Stimulated activated CD4-positive, alpha-beta T cell treated with anti-CD3 and anti-CD28 coated beads, TNF-alpha, amount 100 ng/mL, for 24 hours (primary cell): ENCODE measurements at places on chromosomes 7 and 10.

DNA sequence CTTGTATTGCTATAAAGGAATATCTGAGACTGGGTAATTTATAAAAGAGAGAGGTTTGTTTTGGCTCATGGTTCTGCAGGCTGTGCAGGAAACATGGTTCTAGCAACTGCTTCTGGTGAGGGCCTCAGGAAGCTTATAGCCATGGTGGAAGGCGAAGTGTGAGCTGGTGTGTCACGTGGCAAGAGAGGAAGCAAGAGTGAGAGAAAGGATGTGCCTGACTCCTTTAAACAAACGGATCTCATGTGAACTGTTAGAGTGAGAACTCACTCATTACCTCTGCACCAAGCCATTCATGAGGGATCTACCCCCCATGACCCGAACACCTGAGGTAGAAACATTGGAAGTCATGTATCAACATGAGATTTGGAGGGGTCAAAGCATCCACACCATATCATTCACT is 7.7 kb upstream of the ITPRIP start:
- DNase-seq, result no peak

DNA sequence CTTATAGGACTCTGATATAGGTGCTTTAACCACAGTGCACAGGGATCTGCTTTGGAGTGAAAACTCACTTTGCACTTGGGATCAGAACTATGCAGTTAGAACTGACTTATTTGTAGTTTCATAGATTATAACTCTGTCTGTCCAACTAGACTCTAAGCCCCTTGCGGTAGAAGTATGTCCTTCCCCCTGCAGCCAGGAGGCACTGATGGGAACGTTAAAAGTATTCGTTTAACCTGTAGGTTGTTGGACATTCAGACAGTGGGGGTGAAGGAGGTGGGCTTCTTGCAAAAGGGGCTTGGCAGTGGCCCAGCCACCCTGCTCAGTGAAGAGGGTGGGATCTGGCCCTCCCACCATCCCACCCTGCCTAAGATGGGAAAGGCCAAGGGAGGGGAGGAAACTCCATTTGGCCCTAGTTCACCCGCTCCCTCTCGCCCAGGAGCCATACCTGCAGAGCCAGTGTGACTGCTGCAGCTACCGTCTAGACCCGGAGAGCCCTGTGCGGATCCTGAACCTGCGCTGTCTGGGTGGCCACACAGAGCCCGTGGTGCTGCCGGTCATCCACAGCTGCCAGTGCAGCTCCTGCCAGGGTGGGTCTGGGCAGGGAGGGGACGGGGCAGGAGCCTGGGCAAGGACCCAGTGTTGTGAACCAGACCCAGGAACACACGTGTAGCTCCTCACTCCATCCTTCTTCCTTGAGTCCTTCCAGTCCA is 5.7 kb upstream of the ZNF862 start:
- no peak for DNase-seq

DNA sequence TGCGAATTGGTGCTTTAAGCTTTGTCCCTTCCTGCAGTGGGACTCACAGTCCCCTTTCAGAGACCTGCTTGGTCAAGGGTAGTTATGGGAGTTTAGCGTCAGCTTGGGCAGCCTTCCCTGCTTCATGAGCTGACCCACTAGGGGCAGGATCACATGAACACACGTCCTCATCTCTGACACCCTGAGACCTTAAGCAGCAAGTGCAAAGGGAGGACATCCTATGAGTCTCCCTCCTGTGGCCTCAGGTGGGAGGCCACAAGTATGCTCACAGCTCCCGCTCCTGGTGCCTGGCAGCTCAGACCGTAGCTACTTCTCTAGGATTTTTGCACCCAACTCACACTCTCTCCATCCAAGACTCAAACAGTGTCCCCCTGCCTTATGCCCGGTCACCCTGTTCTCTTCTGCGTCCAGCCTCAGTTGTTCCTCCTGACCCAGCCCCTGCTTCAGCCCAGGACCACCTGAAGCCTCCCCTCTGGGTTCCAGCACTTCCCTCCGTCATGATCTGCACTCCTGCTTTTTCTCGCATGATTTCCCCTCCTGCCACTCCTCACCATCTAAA is 136.6 kb upstream of the FAM20C start:
- DNase-seq, result no peak

GRCh38 chr7:140881507-140882228 is 43.1 kb downstream of the BRAF start:
- no peak for DNase-seq

DNA sequence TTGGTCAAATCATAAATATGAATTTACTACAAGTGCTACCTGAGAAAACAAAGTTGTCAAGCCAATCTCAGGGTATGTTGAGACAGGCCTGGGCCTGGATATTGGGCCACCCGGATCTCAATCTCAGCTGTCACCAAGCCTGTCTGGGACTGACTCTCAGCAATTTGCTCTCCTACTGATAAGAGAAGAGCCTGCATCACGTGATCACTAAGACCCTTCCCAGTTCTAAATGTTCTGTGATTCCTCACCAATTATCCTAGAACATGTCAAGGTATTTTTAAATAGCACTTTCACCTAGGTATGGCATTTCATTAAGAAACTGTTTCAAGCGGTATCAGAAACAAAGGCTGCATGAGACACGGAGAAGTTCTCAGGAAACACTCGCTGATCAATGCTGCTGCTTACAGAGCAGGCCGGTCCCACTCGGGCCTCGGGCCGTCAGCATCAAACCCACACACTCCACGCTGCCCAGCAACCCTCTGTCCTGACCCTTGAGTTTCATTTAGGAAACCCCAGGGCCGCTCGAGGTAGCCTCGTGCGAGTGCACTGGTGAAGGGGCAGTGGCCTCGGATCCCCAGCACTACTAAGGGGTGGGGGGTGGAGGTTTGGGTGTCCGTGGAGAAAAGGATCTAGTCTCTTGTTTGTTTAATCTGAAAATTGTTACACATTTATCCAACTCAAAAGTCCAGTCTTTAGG is 4.1 kb downstream of the KLF6 start:
- no peak for DNase-seq

GRCh38 chr10:118369641-118370205 is 27.6 kb upstream of the FAM204A start:
- no peak for DNase-seq

GRCh38 chr7:159019111-159019510 is 125.6 kb downstream of the VIPR2 start:
- DNase-seq, result no peak

- DNase-seq, result no peak
Observed at GRCh38 chr10:130222381-130222780, 86.2 kb downstream of the GLRX3 start.

GRCh38 chr7:151361193-151361959 is 19.8 kb downstream of the NUB1 start:
- no peak for DNase-seq

DNA sequence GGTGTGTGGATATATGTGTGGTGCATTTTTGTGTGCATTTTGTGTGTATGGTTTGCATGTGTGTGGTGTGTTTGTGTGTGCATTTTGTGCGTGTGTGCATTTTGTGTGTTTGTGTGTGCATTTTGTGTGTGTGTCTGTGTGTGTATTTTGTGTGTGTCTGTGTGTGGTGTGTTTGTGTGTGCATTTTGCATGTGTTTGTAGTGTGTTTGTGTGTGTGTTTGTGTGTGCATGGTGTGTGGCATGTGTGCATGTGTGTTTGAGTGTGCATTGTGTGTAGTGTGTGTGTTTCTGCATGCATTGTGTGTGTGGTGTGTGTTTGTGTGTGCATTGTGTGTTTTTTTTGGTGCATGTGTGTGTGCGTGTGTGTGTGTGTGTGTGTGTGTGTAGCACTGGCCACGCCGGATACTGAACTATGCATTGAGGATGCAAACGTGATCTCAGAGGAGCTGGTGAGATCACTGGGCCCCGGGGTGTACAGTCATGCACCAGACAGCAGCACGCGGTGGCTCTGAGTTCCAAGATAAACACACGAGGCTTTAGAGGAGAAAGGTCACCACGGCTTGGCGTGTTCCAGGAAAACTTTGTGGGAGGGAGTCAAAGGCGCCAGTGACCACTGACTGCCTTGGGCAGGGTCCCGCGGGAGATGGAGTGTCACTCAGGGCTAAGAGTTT is 106.6 kb upstream of the SHH start:
- DNase-seq, result no peak

GRCh38 chr7:100351657-100352058 is 6.3 kb upstream of the PILRB start:
- no peak for DNase-seq

DNA sequence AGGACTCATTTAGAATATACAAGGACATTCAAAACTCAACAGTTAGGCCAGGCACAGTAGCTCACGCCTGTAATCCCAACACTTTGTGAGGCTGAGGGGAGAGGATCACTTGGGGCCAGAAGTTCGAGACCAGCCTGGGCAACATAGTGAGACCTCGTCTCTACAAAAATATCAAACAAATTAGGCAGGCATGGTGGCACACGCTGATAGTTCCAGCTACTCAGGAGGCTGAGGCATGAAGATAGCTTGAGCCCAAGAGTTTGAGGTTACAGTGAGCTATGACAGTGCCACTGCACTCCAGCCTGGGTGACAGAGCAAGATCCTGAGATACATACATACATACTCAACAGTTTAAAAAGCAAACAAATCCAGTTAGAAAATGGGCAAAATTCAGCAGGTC is 44.9 kb downstream of the GNA12 start:
- no peak for DNase-seq

GRCh38 chr10:14253079-14253478 is 77.6 kb downstream of the FRMD4A start:
- DNase-seq, result no peak

- no peak for DNase-seq
Observed at GRCh38 chr7:50662041-50662694, 97.0 kb upstream of the DDC start.

DNA sequence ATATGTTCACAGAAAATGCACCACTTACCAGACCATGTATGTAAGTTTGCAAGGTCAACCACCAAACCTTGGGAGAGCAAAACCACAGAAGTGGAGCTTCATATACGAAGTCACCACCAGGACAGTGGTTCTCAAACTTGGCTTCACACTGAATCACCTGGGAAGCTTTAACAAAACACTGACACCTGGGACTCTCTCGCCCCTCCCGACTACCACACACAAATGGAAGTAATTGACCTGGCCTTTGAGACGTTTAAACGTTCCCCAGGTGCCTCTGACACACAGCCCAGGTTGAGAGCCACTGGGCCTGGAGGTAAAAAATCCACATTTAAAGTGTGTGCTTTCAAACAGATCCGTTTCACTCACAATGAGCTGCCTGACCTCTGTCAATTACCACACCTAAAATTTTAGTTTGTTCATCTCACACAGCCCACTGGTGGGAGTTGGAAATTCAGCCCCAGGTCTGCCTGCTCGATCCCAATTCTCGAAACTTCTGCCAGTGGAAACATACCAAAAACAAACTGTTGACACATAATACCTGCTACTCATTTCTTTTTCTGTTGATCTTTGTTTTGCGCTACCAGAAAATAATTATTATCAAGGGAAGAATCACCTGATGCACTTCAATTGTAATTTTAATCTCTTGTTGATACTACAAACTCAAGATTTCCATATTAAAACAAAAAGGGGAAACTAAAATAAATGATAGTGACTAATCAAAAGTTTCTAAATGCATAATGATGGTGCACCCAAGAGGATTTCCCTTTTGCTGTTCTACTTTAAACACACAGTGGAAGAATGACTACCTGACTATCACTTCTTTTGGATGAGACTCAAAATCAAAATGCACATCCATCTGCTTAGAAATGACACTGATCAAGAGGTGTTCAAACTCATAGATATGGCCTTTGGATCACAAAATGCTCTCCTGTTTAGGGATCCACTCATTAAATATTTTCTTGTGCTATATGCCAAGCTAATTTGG is 26.6 kb downstream of the CDNF start:
- no peak for DNase-seq

GRCh38 chr7:66696774-66697191 is 43.8 kb upstream of the RABGEF1 start:
- DNase-seq, result no peak

- DNase-seq, result no peak
Observed at GRCh38 chr10:26502986-26503385, 64.8 kb downstream of the APBB1IP start.

DNA sequence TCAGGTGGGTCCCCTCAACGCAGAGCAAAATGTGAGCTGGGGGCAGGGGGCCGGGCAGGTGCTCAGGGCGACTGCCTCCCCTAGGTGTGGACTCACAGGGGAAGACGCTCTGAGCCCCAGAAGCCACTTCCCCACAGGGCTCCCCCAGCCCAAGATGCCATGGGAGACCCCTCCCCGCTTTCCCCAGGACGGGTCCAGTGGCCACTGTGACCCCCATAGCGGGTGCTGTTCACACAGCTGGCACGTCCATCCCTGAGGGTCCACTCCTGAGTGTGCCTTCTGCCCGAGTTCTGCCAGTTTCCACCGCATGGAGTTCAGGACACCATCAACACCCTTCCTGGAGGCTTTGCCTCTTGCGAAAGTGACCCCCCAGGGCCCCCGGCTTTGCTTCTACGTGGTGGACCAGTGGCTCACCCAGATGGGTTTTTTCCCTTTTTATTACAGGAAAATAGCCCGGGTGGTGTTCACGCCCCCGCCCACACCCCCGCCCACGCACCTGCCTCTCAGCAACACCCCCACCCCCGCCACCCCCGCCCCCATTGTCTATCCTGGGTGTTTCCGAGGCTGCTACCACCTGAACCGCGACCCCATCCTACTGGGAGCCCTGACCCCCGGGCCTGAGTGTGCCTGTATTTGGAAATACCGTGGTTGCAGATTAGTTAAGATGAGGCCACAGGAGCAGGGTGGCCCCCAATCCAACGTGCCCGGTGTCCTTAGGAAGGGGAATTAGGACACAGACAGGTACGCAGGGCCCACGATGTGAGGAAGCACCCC is 32.0 kb downstream of the ADAP1 start:
- no peak for DNase-seq

- DNase-seq, result no peak
Observed at GRCh38 chr10:62341419-62341818, 32.8 kb upstream of the ZNF365 start.

GRCh38 chr7:84941291-84941690 is 245.6 kb downstream of the SEMA3D start:
- no peak for DNase-seq

DNA sequence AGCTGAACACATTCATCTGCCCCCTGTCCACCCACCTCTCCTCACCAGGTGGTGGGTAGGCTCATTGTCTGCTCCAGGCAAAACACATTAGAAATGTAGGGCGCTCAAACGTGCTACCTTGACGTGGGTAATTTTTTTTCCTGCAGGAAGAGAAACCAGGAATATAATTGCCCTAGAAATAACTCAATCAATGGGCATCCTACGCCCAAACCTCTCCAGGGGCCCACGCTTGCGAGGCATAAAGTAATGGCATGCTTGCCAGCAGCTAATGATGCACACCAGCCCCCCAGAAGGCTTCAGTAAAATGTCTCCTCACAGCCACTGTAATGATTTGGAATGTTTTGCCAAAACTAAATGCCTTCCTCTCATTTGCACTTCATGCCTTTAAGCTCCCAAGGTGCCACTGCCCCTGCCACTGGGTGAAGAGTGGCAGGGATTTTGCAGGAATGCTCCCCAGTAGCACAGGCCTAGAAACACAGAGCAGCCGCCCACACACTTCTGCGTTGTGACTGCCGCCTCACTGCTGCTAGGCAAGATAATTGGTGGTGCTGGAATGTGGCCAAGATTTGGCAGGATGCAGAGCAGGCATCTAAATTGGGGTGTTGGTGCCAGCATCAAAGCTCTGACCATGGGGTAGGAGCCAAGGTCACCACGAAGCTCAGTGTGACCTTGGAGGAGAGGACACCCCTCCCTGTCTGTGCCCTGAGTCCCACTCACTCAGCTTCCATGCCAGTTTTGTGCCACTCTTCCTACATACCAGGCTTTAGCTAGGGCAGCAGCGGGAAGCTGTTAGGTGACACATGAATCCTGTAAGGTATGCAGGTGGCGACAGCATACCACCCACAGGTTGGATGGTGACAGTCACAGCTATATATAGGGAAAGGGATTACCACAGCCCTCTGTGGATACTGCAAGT is 48.7 kb upstream of the PPP1R3C start:
- no peak for DNase-seq

GRCh38 chr10:79285315-79286197 is 61.7 kb upstream of the PPIF start:
- no peak for DNase-seq
